ENCODE measurements at places on chromosomes 6 and 20.

DNA sequence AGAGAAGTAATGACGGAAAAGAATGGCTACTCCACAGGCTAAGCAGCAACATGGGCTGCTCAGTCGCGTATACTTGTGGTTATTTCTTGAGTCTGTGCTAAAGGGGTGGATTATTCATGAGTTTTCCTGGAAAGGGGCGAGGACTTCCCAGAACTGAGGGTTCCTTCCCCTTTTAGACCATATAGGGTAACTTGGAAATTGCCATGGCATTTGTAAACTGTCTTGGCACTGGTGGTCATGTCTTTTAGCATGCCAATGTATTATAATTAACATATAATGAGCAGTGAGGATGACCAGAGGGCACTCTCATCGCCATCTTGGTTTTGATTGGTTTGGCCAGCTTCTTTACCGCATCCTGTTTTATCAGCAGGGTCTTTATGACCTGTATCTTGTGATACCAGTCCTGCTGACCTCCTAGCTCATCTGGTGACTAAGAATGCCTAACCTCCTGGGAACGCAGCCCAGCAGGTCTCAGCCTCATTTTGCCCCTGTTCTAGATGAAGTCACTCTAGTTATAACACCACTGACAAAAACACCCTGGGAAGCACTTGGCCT is 11.4 kb downstream of the LBP start:
- no peak for DNase-seq

DNA sequence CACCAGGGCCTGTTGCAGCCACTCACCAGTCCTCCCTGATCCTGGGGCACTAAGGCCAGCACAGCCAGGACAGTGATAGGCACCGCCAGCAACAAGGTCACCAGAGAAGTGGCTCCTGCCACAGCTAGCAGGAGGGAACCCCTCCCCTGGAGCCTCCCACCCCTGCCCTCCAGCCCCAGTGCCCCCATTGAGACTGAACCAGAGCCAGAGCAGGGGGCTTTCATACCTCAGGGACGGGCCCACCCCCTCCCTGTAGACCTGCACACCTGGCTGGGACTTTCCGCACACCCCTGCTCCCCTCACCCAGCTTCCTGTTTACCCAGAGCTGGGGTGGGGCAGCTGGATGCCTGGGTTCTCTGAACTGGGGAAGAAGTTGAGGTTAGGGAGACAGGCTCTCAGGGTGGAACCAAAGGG is at the start of gene LTB:
Gene LTB, minus strand, starts transcription at position 195 of the 414 bp plus-strand sequence. Its CDS starts 7 bp downstream, at position 188.
- no peak for DNase-seq

DNA sequence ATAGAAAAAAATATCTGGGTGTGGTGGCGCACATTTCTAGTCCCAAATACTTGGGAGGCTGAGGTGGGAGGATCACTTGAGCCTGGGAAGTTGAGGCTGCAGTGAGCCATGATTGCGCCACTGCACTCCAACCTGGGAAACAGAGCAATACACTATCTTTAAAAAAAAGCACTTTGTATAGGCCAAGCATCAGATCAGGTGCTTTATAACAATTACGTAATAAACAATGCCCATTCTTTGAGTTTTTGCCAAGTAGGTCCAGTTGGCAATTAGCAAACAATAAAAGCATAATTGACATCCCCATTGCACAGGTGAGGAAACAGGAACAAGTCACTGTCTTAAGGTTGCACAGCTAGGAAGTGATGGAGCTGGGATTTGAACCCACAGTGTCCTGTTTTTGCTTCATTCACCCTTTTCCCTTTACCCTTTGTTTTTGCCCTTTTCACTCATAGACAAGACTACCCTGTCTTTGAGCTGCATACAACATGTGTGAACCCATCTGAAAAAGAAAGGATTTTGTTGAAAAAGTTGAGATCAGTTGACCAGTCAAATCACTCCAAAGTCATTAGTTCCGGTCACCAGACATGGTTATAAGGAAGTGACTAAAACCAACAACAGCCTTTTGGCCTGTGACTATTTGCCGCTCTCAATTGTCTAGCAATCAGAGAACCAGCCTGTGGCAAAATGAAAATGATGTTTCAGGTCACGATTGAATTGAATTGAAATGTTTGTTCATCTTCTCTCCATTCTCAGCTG is 303.6 kb downstream of the TFAP2C start:
- DNase-seq, result no peak

DNA sequence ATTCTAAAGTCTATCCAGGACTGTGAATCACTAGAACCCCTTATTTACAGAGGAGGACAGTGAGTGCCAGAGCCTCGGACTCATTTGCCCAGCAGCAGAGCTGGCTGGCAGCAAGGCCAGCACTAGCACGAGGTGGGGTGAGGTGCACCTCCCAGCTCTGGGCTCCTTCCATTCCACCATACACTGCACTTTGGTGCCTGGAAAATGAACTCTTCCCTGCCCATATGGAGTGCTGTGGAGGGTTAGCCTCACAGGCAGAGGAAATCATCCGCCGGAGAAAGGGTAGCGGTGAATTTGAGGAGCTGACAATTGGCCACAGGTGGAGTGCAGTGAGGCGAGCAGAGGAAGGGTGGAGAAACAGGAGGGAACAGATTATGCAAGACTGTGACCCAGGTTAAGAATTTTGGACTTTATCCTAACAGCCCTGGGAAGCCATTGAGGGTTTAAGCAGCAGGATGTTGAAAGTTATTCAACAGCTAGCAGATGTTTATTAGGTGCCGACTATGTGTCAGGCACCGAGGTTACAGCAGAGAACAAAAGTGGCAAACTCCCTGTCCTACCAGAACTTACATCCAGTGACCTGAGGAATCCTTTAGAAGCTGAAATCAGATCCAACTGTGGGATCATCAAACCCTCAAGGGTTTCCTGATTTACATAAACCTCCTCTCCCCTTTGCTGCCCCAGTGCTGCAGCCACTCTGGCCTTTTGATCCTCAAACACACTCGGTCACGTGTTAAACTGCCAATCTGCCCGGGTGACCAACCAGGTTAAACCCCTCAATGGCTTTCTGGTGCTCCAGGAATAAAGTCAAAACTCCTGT is 6.2 kb downstream of the TRIM26 start:
- peak; percentile 52 for DNase-seq

DNA sequence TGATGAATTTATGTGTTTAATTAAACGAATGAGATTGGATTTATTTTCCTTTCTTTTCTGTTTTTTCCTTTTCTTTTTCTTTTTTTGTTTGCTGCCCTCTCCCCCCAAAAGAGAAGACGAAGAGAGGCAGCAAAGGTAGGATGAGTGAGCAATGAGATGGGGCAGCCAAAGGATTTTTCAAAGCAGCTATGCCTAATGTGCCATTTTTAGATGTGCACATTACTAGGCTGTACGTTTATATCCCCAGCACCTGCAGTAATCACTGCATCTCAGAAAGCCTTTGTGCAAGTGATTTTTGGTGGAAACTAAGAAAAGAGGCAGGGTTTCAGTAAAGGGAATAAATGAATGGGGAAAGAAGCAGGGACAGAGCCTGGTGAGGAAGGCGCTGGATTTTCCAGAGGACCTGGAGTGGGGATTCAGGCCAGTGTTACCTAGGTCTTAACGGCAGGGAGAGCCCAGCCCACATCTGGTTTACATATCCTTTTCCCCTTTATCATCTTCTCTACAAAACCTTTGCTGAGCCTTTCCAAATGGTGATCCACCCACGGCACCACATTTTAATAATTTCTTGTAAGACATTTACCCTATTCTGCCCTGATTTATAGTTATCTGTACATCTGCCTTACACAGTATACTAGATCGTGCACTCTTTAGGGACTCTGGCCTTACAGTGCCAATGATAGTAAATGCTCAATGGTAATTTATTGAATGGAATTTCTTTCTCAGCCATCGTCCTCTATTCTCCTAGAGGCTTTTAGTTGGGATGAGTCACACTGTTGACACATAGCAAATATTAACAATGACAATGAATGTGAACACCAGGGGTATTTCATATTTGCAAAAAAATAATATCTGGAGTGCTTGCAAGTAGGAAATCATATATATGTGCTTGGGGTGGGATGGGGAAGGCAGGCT is 38.3 kb upstream of the ATXN1 start:
- no peak for DNase-seq

GRCh38 chr6:34919651-34920050 is 30.6 kb downstream of the ANKS1A start:
- DNase-seq, result no peak

GRCh38 chr6:153207006-153207405 is 75.9 kb upstream of the RGS17 start:
- DNase-seq, result no peak

DNA sequence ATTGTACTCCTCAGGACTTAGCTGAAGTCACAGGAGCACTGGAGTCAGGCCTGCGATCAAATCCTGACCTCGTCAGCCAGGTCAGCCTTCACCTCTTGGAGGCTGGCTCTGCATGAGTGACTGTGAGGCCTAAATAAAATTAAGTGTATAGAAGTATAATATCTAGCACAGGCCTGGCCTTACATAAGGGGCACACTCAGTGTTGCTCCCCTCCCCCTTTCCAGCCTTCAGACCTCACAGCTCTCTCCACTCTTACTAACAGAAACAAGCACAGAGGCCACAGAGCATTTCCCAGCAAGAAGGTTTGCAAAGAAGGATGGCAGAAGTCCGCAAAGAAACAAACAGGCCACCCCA is 84.8 kb downstream of the TRERF1 start:
- no peak for DNase-seq

DNA sequence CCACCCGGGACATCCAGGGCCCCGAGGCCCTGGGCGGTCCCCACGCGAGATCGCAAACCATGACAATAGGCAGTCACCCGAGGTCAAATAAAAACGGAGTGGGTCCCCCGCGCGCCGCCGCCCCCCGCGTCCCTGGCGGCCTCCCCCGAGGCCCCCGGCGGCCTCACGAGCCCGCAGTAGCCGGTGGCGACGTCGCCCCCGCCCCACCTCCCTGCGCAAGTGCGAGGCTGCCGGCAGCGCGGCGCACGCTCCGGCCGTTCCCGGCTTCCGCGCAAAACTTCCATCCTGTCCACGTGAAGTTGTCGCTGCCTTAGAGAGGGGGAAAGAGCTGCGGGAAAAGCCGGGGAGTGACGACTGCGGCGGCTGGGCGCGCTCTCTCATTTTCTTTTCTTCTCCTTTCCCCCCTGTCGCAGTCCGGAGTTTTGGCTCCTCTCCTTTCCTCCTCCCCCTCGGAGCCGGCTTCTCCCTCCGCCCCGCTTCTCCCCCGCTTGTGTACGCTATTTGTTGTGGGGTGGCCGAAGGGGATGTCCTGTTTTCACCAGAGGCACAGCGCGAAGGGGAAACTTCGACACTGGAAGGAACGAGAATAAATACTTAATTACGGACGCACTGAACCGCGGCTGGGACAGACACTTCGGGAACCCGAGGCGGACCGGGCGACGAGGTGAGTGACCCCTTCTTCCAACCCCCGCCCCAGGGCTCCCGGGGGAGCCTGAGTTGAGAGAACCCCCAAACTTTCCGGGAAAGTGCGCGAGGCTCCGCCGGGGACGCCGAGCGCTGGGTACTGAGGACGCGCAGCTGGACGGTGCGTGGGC is at the start of gene EYA4:
Gene EYA4, plus strand, starts transcription at position 272 of the 815 bp plus-strand sequence. CDS start 33,424 bp downstream, outside the sequence.
- DNase-seq, result no peak

GRCh38 chr20:58691773-58692578 is 624 bp upstream of the NPEPL1 start:
- no peak for DNase-seq

- DNase-seq, result no peak
These were observed 86.1 kb downstream of the COL9A1 start for GRCh38 chr6:70216767-70217166.

DNA sequence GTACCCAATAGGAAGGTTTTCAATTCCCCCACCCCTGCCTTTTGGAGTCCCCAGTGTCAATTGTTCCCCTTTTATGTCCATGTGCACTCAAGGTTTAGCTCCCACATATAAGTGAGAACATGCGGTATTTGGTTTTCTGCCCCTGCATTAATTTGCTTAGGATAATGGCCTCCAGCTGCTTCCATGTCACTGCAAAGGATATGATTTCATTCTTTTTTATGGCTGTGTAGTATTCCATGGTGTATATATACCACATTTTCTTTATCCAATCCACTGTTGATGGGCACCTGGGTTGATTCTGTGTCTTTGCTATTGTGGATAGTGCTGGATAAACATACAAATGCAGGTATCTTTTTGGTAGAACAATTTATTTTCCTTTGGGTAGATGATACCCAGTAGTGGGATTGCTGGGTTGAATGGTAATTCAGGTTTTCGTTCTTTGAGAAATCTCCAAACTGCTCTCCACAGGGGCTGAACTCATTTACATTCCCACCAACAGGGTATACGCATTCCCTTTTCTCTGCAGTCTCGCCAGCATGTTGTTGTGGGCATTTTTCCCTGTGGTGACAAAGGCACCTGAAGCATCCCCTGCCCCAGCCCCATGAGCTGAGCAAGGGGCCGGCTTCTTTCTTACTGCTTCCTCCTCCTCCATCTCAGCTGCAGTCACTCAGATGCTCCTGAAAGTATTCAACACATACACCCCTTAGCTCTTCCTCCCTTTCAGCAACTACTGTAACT is 66.7 kb downstream of the ELOVL2 start:
- no peak for DNase-seq

DNA sequence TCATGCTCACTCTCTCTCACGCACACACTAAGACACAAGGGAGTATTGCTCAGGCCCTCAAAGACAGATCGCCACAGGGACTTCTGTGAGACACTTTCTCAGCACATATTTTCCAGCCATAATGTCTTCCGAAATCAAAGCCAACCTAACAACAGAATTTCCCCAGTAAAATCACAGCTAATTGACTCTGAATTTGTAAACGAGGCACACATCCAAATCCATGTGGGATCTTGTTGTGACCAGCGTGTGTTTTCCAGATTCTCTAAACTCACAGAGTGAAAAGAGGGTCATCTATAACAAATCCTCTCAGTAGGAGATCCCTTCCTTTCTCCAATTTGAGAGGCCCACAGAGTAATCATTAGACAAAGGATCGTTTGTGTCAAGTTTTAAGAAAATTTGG is 280.4 kb downstream of the PACRG start:
- no peak for DNase-seq

DNA sequence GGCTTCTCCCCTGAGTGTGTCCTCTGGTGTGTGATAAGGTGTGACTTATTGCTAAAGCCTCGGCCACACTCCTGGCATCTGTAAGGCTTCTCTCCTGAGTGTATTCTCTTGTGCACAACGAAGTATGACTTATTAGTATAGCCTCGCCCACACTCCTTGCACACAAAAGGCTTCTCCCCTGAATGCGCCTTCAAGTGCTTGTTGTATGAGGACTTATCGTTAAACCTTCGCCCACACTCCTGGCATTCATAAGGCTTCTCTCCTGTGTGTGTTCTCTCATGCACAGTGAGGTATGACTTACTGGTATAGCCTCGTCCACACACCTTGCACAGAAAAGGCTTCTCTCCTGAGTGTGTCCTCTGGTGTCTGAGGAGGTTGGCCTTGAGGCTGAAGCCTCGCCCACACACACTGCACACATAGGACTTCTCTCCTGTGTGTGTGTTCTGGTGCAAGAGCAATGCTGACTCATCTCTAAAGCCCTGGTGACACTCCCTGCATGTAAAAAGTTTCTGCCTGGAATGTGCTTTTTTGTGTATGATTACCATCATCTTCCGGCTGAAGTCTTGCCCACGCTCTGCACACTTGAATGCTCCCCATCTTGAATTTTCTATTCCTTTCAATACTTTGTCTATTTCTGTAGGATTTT is 20.4 kb downstream of the ZNF337 start:
- peak; percentile 17 for DNase-seq

GRCh38 chr6:127366282-127367022 is 23.0 kb upstream of the ECHDC1 start:
- peak; percentile 91 for DNase-seq

GRCh38 chr6:166815629-166816028 is 140.7 kb downstream of the RNASET2 start:
- DNase-seq, result peak; percentile 2

- no peak for DNase-seq
These were observed 286.5 kb upstream of the JARID2 start for GRCh38 chr6:14959324-14959885.

GRCh38 chr6:72286911-72287311 is 335.0 kb upstream of the KCNQ5 start:
- peak; percentile 35 for DNase-seq

- DNase-seq, result no peak
These were observed 220.1 kb upstream of the DTNBP1 start for GRCh38 chr6:15882915-15883314.
